Activated CD4-positive, CD25-positive, alpha-beta regulatory T cell (primary cell): ENCODE measurements at places on chromosomes 2 and 18.

DNA sequence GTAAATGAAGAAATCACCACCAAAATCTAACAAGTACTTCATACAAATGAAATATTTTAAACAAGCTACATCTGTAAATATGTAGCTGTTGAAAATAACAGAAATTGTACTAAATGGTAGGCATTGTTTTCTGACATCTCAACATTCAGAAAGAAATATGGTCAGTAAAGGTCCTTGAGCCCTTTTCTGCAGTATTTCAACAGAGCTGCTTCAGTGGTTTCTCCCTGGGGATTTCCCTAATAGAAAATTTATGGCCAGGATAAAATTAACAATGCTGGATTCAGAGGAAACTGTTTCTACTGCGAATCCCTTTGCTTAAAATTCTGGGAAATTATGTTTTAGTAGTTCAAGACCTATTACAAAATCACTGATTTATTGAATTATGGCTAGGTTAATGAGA is 256.6 kb downstream of the PIEZO2 start:
- no peak for DNase-seq

DNA sequence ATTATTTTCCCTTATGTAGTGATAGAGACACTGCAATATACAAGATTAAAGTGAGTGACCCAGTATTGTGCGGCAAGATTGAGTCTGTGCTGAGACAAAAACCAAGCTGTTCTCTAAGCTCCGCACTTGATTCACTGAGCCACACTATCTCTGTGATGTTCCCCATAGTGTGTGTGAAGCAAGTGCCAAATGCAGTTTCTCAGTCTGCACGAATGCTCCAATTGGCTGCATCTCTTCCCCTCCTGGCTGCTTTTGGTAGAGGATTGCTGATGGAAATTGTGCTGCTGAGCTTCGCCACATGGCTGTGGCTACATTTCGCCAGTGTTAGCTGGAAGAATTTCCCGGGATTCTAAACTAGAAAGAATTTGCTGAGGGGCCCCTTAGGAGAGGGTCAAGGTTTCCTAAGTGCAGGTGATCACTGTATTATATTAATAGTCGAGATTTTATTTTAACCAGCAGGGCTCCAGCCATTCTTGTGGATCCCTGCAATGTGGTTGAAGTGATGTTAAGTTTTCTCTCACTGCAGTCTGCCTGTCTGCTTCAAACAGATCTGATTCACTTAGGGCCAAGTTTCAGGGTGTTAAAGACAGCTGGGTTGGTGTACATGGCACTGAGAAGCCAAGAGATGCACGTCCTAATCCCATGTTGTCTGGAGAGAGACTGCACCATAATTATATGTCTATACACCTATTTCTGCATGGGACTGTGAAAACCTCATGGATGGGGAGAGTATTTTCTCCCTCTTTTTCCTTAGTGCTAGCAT is 317.2 kb downstream of the DCC start:
- DNase-seq, result no peak

DNA sequence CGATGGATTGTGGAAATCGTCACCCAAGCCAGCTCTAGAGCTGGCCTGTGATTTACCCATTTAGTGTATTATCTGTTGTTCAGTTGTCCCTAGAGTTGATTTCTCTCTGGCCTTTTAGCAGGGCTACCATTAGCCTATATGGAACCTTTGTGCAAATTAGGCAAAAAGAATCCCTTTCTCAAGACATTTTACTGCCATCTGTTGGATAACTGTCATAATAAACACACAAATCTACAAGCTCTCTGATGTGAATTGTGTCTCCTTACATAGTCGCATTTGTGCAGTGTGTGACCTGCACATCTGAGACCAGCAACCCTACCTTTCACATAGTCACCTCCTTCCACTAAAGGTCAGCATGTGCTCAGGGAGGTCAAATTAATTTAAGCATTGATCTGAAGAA is 34.0 kb downstream of the LOXHD1 start:
- DNase-seq, result no peak

DNA sequence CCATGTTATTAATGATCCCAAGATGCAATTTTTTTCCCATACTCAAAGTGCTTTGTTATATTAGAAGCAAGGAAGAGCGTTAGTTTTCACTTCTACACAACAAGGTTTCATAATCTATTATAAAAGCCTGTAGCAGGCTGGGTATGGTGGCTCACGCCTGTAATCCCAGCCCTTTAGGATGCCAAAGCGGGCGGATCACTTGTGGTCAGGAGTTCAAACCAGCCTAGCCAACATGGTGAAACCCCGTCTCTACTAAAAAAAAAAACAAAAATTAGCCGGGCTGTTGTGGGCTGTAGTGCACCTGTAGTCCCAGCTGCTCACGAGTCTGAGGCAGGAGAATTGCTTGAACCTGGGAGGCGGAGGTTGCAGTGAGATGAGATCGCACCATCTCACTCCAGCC is 19.0 kb upstream of the SERPINB2 start:
- DNase-seq, result no peak

GRCh38 chr18:74131124-74131523 is 16.5 kb downstream of the FBXO15 start:
- no peak for DNase-seq

GRCh38 chr2:127176371-127177311 is 43.5 kb downstream of the CYP27C1 start:
- no peak for DNase-seq

- DNase-seq, result no peak
These were observed 23.4 kb upstream of the CHRNA1 start for GRCh38 chr2:174787487-174788205.

- no peak for DNase-seq
These were observed 38.4 kb downstream of the TBC1D8 start for GRCh38 chr2:101112772-101113157.

GRCh38 chr18:24271381-24272228 is 126.0 kb downstream of the OSBPL1A start:
- DNase-seq, result no peak

DNA sequence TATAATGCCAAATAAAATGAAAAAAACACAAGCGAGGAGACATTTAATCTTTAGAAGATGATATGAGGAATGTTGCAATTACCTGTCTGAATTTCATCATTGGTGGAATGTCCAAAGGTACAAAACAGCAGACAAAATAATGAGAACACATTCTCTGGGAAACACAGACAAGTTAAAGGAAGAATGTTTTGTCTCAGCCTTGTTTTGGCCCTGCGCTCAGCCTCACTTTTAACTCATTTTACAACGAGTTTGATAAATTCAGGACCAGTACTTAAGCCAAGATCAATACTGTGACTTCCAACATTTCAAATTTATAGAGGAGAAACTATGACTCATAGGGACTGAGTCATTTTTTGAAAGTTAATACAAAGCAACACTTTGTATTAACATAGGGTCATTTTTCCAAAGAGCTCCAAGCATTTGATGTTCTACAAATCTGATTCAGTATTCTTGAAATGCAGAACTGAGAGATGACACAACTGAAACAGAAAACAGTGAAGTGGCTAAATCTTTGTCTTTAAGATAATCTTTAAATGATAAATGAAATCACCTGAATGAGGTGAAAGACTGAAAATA is 833.2 kb upstream of the CHAC2 start:
- no peak for DNase-seq

- no peak for DNase-seq
These were observed 22.4 kb downstream of the ARL6IP6 start for GRCh38 chr2:152740743-152741328.

GRCh38 chr2:104733226-104733943 is 120.5 kb upstream of the POU3F3 start:
- no peak for DNase-seq

DNA sequence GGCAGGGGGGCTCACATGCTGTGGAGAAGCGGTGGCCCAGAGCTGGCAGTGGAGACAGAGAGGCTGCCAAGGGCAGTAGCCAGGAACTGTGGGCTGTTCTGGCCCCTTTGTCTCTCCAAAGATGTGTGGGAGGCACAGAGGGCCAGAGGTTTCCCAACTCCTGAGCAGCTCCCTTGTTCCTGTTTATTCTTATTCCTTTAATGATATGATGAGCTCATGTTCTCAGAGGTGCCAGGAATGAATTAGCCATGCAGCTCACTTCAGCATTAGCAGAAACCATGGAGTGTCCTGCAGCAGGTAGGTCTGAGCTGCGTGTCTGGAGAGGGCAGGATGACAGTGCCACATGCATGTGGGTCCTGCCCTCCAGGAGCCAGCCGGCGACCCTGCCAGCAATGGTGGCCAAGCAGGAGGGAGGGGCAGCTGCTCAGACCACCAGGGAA is 77.9 kb upstream of the FZD7 start:
- no peak for DNase-seq

DNA sequence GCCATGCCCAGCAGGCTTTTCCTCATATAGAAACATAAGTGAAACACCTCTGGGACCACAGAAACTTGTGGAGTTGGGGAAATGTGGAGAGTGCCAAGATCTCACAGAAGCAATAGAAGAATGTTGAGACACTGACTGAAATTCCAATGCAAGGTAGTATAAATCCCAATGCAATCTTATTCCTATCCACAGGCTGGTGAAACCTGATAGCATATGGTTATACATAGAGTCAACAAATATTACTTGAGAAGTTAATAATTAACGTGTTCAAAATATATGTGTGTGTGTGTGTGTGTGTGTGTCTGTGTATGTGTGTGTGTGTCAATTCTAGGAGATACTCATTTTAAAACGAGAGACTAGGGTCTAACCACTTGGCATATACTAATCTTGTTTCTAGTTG is 776.8 kb upstream of the ACVR2A start:
- no peak for DNase-seq

- DNase-seq, result no peak
These were observed 229.2 kb downstream of the SLC4A3 start for GRCh38 chr2:219856602-219857001.

DNA sequence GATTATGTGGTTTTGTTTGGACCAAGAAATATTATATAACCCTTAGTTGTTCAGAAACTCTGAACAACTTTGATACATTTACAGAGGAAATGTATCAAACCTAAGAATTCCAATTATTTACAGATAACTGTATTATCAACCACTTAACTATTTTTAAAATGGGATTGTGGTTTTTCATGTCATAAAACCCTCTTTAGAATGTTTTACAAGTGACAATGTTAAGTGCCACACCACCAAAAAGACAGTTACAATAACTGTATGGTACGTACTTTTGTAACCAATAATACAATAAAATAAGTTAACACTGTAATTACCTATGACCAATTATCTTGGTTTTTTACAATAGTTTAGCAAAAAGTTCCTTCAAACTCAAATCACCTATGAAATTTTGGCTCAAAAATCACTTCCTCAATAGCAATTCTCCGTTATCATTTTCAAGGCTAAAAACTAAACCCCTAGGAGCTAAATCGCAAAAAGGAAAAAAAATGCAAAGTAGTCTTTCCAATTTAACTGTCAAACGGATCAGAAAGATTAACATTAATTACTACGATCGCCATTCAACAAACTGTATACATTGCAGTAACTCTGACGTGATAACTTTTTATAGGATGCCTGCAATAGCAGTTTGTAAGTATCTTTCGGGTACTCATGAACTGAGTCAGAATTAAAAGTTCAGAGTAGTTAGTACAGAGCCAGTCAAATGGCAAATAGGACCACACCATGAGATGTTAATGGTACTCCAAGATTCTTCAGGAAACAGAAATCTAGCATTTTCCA is 1.5 kb downstream of the ROCK1 start:
- no peak for DNase-seq

- DNase-seq, result no peak
These were observed 289.5 kb upstream of the MMADHC start for GRCh38 chr2:149877074-149877473.

- no peak for DNase-seq
These were observed 16.6 kb upstream of the GALNT1 start for GRCh38 chr18:35564795-35565453.

DNA sequence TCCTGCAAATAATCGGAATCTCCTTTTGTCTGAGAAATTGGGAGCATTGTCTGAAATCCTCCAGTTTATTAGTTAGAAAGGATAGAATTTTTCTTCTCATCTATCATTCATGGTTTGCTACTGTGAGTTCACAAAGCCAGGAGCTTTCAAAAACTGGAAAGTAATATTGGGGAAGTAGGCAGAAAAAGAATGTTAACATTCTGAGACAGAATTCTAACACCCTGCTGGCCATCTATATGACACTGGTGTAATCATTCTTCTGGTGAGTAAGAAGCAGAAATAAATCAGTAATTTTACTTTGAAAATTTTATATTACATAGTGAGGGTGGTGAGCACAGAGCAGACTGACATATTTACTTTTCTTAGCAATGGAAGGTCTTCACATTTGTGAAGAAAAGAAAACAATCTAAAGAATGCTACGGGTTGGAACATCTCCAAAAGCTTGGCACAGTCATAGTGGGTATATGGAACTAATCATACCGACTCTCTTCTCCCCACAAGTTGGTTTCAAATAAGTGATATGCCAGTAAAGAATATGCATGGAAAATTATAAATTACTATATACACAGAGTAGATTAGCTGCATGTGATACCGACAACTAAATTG is 344.9 kb downstream of the LPIN1 start:
- no peak for DNase-seq

- DNase-seq, result no peak
These were observed 132.2 kb downstream of the ANTXR1 start for GRCh38 chr2:69145204-69145603.

GRCh38 chr2:68829749-68830148 is 41.4 kb downstream of the BMP10 start:
- no peak for DNase-seq
